ENCODE measurements at places on chromosomes 16 and 17. TPM values are rescaled to one million over a fixed set of nuclear protein-coding genes. Genes with fewer than 3 reads are reported as not detected.

DNA sequence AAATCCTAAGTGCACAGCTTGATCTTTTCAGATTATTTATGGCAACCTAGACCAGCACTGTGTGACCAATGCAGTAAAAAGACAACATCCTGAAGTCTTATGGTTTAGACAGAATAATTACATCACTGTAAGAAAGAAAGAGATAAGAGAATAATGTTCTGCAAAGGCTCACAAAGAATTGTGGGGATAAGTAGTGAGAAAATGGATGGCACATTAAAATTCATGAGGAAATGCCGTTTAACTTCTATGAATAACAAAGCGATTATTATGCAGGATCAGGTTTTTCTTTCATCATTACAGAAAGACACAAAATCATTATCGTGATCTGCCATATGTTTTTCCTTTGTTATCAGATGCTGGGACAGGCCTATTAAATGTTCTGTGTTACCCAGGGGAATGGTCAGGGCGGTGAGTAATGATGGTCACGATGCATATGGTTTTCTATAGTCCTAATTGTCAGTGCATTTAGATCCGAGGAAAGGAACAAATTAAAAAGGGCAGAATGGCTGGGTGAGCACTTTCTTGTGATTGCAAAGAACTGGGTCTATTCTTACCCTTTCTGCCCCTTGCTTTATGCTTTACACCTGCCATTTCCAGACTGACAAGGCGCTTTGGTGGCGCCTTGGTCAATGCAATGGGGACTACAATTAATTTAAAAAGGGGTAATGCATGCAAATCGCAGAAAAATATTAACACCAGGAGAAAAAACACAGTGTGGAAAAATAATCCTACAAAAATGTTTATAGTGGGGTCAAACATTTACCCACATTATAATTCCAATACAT, 18.1 kb upstream of the DHX40 start:
- H3K4me1 ChIP-seq: no peaks in the 10 kb centered on the region
- no peak overlapping the region for H3K27ac ChIP-seq

DNA sequence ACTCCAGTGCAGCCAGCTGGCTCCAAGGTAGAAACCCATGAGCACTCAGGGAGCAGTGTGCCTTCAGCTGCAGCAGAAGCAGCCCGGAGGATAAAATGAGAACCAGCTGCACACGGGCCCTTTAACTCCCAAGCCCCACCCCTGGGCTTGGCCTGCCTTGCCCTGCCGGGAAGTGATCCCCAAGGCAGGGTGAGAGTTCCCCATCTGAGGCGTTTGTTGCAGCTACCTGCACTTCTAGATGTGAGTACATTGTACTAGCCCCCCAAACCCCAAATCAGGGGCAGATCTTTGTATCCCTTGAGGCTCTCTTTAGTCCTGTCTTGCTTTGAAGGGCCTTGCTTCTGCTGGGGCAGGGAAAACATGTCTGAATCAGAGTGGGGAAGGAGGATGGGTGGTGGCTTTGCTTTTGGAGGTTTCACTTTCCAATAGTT, at the start of gene MVP:
TSS of gene MVP (plus strand) at position 192 of the 431 bp plus-strand sequence. CDS start 10,088 bp downstream, outside the sequence.
- peaks cover 56% of the 10 kb centered on the region for H3K4me1 ChIP-seq
- no peak for DNase-seq

DNA sequence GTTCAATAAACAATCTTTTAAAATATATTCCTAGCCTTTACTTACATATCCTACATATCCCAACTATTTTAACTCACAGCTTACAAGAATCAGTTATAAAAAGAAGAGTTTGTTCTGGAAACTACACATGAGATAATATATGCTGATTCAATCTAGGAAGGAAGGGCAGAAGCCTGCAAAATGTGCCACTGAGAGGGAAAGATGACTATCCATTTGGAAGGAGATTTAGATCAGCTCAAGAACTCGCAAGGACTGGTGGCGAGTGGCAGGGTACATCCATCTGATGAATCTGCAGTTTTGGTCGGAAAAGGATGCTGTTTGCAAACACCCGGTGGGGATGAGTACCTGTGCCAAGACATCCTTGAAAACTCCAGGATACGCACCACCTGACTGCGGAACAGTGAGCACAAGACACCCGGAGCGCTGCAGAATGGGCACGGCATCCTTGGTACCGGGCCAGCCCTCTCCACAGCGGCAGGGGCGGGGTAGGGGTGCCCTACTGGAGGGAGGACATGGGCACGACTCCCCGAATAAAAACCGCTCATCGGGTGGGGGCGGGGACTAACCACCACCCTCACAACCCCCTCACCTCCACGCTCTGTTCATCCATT, 723 bp downstream of the TRIM37 start:
- H3K27ac ChIP-seq: peak overlapping the region; percentile 82
- peaks cover 3% of the 10 kb centered on the region for H3K36me3 ChIP-seq
- no peaks in the 10 kb centered on the region for H3K27me3 ChIP-seq
- H3K4me1 ChIP-seq: peaks cover 6% of the 10 kb centered on the region

DNA sequence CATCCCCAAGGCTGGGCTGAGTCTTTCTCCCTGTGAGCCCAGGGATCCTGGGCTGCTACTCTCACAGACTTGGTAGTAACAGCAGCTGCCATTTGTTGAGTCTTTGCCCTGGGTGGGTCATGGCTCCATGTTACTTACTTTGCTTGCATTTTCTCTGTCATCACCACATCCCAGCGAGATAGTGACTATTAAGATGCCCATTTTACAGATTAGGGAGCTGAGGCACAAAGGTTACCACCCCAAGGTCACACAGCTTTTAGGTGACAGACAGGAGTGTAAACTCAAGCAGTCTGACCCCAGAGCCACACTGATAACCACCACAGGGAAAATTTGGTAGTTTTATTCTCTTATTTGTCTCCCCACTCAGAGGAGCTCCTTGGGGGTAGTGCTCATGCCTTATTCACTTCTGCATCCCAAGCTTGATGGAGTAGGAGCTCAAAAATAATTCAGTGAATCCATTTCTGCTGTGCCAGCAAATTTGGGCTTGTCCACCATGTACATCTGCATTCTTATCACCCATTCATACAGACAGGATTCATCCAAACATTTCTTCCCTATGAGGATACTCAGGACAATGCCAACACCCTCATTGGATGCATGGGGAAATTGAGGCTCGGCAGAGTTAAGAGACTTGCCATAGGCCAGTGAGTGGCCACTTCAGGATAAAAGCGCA, 263.2 kb downstream of the CBLN1 start:
- peaks cover 19% of the 10 kb centered on the region for H3K4me1 ChIP-seq
- no peak overlapping the region for H3K4me3 ChIP-seq
- peaks cover 10% of the 10 kb centered on the region for H3K27me3 ChIP-seq

DNA sequence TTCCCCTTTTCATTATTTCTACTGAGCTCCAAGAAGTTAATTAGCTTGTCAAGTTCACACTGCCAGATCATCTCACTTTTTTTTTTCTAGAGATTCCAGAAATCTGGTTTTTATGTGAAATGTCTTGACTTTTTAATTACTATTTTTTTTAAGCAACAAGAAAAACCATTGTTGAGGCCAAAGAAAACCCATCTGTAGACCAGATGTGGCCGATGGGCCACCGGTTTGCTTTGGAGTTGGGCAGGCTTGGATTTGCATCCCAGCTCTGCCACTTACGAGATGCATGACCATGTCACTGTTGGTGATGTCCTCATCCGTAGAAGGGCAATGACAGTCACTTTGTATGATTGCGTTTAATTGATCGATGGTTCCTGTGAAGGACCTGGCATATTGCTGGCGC, 34.2 kb upstream of the MRTFB start:
- H3K4me1 ChIP-seq: no peaks in the 10 kb centered on the region
- no peak overlapping the region for H3K4me3 ChIP-seq
- H3K27me3 ChIP-seq: no peaks in the 10 kb centered on the region
- no peaks in the 10 kb centered on the region for H3K36me3 ChIP-seq

TMEM114 gene
- not detected for total RNA-seq

HIGD1B gene
- not detected for total RNA-seq

TMEM204 gene
- total RNA-seq: not detected

C16orf92 gene
- not detected for total RNA-seq
